ENCODE measurements at places on chromosomes 11 and 22. TPM values are rescaled to one million over a fixed set of nuclear protein-coding genes. Genes with fewer than 3 reads are reported as not detected.

The CHST1 gene
- total RNA-seq, result 0.07 TPM

The SCUBE1 gene
- total RNA-seq, result not detected

The SLC37A2 gene
- 26.1 TPM for total RNA-seq

The KRTAP5-10 gene
- not detected for total RNA-seq

The MS4A6A gene
- not detected for total RNA-seq

The LMNTD2 gene
- 1.7 TPM for total RNA-seq

The VSTM5 gene
- total RNA-seq, result 0.35 TPM

The ZBTB16 gene
- 5.1 TPM for total RNA-seq

The DYNC2H1 gene
- total RNA-seq, result 12.3 TPM

The OR6T1 gene
- not detected for total RNA-seq

The SLC22A9 gene
- not detected for total RNA-seq

The WBP2NL gene
- under 0.01 TPM for total RNA-seq

The CATSPERZ gene
- 0.63 TPM for total RNA-seq

The MUC5AC gene
- total RNA-seq, result not detected

The ARHGAP20 gene
- total RNA-seq, result not detected

The A4GALT gene
- total RNA-seq, result 27.7 TPM

The NARS2 gene
- 19.4 TPM for total RNA-seq

The FOSL1 gene
- total RNA-seq, result 87.1 TPM

The APOA4 gene
- not detected for total RNA-seq

The C11orf86 gene
- not detected for total RNA-seq

The C11orf91 gene
- not detected for total RNA-seq

The DNAJC24 gene
- 3.4 TPM for total RNA-seq

The PVALB gene
- not detected for total RNA-seq

The TEAD1 gene
- 37.2 TPM for total RNA-seq

The TENM4 gene
- 4.2 TPM for total RNA-seq

The P2RX6 gene
- 0.21 TPM for total RNA-seq

The SCGB1C1 gene
- not detected for total RNA-seq

The FAM180B gene
- total RNA-seq, result not detected

The DEUP1 gene
- not detected for total RNA-seq

The KDM4E gene
- total RNA-seq, result not detected

The REXO2 gene
- total RNA-seq, result 165 TPM

The KCNJ4 gene
- total RNA-seq, result not detected

The FXYD2 gene
- not detected for total RNA-seq

The TEX54 gene
- total RNA-seq, result not detected

The SYCE3 gene
- total RNA-seq, result 1.1 TPM

The ASPHD2 gene
- 5.4 TPM for total RNA-seq

The MMP13 gene
- total RNA-seq, result 2.3 TPM

The SPI1 gene
- total RNA-seq, result not detected

The FZD4 gene
- 0.33 TPM for total RNA-seq

The ACTN3 gene
- total RNA-seq, result 0.14 TPM

The CYP2D6 gene
- 0.28 TPM for total RNA-seq

The SLC7A4 gene
- 2.0 TPM for total RNA-seq

The USP2 gene
- total RNA-seq, result 1.9 TPM

The HMOX1 gene
- 1.4 TPM for total RNA-seq

The CCDC87 gene
- total RNA-seq, result 0.23 TPM

The PKNOX2 gene
- total RNA-seq, result 0.71 TPM

The KCNK7 gene
- 2.9 TPM for total RNA-seq

The MYO7A gene
- not detected for total RNA-seq

The OR10G8 gene
- not detected for total RNA-seq

The CHEK1 gene
- 28.4 TPM for total RNA-seq
